SHP77 treated with DMSO at 0.1 percent for 48 hours (cell line): ENCODE measurements at places on chromosomes 2 and 18.

- no peak for DNase-seq
Measured at GRCh38 chr2:131367352-131367751, 3.4 kb upstream of the RAB6D start.

DNA sequence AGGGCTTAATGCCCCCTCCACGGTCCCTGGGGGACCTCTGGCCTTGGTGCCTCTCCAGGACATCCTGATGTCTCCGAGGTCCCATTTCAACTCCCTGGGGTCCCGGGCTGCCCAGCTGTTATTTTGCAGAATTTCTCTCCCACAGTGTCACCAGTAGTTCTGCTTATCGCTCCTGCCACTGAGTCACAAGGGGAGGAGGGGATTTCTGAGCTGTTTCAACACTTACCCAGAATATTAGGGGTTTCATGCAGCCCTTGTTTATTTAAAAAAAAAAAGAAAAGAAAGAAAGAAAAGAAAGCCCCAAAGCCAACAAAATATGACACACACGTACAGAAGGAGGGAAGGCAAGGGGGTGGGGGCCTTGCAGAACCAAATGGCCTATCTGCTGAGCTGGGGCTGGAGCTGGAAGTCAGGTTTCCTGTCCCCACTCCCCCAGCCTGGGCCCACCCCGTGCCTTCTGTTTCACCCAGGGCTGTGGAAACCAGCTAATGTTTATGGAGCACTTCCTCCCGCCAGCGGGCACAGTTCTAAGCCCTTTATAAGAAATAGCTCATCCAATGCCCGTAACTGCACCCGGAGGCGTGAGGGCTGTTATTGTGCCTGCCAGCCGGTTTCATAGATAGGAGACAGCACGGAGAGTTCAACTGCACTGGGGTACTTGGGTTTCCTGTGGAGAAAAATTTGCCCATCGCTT lies 8.4 kb upstream of the ARID5A start:
- DNase-seq = no peak

- no peak for DNase-seq
Measured at GRCh38 chr18:51039138-51040112, 9.4 kb downstream of the SMAD4 start.

DNA sequence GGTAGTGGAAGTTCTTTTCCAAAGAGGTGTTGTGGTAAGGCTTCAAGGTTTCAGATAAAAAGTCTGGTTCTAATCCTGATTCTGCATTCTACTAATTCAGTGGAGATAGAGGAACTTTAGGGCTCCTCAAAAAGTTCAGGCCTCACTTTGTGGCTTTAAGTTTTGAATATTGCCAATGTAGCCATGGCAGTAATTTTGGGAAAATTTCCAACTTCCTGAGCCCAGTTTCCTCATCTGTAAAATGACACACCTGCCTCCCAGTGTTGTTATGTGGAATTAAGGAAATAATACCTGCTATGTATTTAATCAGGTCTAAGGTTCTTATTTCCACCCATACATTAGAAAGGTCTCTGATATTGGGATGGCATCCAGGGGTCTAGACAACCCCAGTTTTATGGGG lies 147.6 kb upstream of the ITGA6 start:
- no peak for DNase-seq

DNA sequence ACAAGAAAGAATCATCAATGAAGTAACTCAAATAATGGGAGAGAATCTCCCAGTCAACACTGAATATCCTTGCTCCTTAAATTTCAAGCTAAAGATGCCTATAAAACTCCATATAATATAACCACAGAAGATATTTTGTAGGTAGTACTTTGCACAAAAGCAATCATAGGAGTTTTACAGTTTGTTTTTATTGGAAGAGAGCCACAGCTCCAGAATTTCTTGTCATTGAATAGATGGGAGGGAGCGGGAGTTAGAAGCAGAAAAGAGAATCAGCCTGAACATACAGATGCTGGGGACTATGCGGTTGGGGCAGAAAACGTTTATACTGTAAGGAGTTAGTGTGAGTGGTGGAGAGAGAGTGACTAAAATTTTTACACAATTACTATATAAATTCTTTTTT lies 18.3 kb upstream of the SMAD4 start:
- no peak for DNase-seq

GRCh38 chr18:78912844-78913243 lies 66.8 kb upstream of the SALL3 start:
- DNase-seq = no peak

DNA sequence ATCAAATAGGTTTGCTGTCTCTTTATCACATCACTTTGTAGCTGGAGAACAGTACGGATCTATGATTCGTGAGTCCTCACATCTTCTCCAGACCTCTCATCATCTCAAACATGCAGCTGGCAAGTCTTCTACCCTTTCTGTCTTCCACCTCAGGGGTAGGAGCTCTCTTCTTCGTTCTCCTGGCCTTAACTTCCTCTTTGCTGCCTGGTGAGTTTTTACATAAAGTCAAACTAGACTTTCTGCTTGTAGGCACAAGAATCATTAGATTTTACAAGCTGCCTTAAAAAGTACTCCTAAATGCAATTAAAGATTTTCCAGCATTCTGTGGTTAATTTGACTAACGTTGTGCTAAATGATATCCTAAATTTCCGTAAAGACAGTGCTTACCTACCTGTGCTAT lies 43.7 kb upstream of the TANK start:
- DNase-seq = no peak

DNA sequence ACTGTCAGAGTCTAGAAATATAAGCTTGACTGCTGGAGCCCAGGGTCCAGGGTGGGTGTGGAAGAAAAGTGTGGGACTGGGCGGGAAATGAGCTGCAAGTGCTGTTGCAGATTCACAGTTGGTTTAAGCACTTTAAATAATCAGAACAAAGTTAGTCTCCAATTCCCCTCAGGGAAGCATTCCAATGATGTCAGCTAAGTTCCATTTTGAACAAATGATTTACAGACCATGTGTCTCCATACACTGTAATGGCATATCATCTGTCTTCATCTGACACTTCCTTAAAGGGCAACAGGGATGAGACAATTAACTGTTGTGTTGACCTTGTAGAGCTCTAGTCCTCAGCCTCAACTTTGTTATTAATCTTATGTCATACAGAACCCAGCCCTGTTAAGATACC lies 31.5 kb upstream of the REG3A start:
- no peak for DNase-seq

DNA sequence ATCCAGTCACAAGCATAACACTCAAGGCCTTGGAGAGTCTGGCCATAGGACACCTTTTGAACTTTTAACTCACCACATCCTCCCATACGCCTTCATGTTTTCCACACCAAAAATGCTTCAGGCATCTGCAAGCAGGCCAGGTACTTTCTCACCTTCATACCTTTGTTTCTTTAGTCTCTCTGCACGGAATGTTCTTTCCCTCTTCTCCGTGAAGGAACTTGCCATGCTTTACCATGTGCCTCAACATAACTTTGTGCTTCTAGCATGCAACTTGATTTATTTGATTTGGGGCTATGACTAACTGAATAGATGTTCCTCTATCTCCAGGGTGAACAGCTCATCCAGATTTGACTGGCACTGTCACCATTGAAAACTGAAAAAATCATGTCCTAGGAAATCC lies 141.7 kb upstream of the ACVR2A start:
- no peak for DNase-seq

- DNase-seq = no peak
Measured at GRCh38 chr2:64400105-64400728, 53.7 kb upstream of the LGALSL start.

DNA sequence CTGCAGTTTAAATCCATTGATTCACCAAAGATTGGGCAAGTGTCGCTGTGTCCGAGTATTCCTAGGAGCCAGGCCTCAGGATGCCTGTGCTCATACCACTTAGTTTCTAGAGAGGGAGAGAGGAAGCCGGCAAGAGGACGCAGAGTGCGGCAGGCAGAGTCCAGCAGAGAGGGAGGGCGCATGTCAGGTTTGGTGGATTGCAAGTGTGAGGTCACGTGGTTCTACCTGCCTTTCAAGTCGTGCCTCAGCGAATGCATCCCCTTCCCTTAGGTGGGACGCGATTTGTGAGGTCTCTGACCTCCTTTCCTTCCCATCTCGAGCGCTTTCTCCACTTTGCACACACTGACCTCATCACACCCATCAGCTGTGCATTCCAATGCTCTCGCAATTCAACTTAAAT lies 188.1 kb downstream of the TMEM18 start:
- no peak for DNase-seq

- DNase-seq = no peak
Measured at GRCh38 chr2:53802617-53803151, 15.8 kb downstream of the ERLEC1 start.

- peak; percentile 52 for DNase-seq
Measured at GRCh38 chr2:7037340-7038333, 120.4 kb downstream of the RNF144A start.

GRCh38 chr2:186887107-186888090 lies 38.4 kb upstream of the ZSWIM2 start:
- no peak for DNase-seq

DNA sequence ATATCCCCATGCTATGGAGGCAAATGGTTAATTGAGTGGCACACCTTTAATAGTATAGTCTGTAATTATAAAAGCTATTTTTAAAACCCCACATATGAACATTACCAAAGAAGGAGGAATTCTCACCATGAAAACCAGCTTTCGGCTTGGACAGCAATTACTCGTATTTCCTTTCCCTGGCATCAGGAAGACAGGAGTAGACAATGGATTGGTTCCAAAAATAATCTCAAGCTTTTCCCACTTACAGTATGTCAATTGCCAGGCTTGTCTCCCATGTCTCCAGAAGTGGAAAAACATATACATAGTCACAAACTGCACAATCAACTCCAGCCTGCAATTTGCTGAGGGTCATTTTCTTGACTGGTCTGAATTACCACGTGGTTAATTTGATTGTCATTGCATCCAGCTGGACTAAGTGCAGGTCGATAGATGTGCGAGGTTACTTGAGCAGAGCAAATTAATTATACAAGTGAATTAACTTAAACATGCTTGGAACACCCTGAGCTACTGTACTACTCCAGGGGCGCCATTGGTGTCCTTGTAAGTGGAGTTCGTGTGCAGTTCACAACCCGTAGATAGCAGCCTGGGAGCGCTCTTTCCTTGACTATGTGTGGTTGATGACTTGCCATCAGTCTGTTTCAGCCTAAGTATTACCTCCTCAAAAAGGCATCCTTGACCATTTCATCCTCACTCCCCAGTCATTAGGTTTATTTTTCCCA lies 124.3 kb upstream of the PELI1 start:
- DNase-seq = no peak

DNA sequence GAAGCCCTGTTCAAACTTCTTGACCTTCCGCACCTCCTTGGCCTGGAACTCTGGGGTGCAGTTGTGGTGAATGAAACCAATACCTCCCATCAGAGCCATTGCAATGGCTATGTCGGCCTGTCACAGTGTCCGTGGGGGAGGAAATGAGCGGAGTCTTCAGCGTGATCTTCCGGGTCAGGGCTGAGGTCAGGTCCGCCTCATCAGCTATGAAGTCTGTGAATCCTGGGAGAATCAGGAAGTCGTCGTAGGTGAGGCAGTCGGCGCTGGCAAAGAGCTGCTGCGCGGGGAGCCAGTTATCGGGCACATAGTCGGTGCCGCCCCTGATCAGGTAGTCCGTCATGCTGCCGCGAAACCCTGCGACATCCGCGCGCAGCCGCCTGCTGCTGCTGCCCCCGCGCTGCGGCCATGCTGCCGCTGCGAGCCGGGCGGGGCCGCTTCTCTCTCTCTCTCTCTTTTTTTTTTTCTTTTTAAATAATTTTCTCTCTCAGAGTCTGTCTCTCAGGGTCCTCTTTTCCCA lies 154.1 kb upstream of the ZSWIM2 start:
- DNase-seq = no peak

GRCh38 chr2:32522770-32523169 lies 105.1 kb upstream of the TTC27 start:
- no peak for DNase-seq

- peak; percentile 41 for DNase-seq
Measured at GRCh38 chr2:191218292-191218898, 26.8 kb upstream of the MYO1B start.

GRCh38 chr2:101696272-101697123 lies 1.0 kb upstream of the MAP4K4 start:
- no peak for DNase-seq

GRCh38 chr2:47937677-47938076 lies 31.4 kb upstream of the FBXO11 start:
- no peak for DNase-seq

GRCh38 chr2:53945538-53945937 lies 25.3 kb downstream of the PSME4 start:
- no peak for DNase-seq

DNA sequence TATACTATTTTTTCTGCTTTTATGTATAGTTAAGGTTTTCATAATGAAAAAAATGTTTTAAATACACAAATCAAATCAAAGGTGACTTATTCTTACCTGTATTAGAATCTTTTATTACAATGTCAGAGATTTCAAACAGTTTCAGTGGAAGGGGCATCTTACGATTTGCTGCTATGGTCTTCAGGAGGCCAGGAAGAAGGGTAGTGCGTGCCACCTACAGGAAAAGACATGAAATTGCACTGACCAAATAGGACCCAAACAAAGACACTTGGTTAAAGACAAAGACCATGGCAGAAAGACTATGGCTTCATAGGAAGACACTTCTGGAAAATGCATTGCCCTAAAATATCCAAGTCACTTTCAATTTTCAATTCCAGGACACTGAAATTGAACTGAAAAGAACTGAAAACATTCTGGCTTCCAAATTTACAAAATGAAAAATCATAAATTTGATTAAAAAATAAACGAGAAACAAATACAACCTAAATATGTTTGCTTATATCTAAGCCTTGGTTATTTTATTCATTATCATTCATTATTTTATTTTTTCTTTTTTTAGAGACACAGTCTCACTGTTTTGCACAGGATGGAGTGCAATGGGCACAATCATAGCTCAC lies 42.1 kb downstream of the FARSB start:
- DNase-seq = peak; percentile 14

- no peak for DNase-seq
Measured at GRCh38 chr18:53402670-53403069, 821.8 kb downstream of the MBD2 start.

GRCh38 chr2:14127765-14128164 lies 504.8 kb upstream of the LRATD1 start:
- no peak for DNase-seq

- DNase-seq = no peak
Measured at GRCh38 chr2:227310756-227311110, 14.3 kb upstream of the MFF start.

- no peak for DNase-seq
Measured at GRCh38 chr18:49728542-49728941, 84.8 kb downstream of the ACAA2 start.

GRCh38 chr2:226906163-226906693 lies 70.4 kb downstream of the RHBDD1 start:
- DNase-seq = no peak
